Coronary artery (tissue), 2 donors: ENCODE measurements at places on chromosomes 7 and 10.

DNA sequence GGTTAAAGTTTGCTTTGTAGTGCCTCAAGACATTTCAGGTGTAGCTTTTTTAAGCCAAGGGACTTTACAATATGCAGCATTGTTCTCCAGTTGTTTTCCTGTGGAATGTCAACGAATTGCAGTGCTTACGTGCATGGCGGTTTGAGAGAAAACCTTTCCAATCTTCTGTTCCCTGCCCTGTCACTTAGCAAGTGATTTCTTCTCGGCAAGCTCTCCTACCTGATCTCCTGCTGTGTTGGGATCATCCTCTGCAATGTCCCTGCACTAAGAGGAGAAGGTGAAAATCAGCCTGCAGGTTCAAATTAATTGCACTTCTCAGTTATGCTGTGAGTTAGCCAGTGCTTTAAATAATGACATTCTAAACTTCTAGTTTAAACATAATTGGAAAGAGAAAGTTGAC is 197.6 kb upstream of the FZD1 start:
- DNase-seq: no peak

- no peak for DNase-seq
Measured at GRCh38 chr7:68006619-68007018, 1010.0 kb downstream of the TYW1 start.

DNA sequence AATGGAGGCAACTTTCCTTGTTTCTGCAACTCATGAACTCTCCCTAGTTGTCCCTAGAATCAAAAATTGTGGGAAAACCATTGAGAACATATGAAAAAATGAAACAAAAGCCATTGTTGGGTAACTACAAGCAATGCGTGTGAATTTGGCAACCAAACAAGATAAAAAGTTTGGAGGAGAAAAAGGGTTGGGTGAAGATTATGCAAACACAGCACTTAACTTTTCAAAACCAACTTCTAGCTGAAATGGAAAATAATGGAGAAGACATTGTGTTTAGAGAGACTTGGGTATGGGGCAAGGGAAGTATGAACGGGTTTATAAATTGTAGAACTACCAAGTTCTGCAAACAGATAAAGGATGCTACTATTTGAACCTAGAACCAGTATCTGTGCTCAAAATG is 89.0 kb upstream of the SVIL start:
- no peak for DNase-seq

DNA sequence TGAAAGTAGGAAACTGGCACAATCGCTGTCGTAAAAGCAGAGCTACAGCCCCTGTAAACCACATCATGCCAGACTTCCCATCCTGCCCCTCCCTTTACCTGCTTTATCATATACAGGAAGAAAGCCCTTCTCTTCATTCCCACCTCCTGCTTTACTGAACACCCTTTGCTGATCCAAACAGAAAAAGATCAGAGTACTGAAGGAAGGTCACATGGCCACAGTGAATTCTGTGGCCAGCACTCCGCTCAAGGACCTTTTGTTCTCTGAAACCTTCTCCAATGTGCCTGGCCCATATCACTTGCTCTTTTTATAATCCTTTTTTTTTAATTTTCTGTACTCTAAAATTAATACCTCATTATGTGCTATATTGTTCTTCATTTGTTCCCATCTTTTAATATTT is 108.8 kb upstream of the LRGUK start:
- no peak for DNase-seq

DNA sequence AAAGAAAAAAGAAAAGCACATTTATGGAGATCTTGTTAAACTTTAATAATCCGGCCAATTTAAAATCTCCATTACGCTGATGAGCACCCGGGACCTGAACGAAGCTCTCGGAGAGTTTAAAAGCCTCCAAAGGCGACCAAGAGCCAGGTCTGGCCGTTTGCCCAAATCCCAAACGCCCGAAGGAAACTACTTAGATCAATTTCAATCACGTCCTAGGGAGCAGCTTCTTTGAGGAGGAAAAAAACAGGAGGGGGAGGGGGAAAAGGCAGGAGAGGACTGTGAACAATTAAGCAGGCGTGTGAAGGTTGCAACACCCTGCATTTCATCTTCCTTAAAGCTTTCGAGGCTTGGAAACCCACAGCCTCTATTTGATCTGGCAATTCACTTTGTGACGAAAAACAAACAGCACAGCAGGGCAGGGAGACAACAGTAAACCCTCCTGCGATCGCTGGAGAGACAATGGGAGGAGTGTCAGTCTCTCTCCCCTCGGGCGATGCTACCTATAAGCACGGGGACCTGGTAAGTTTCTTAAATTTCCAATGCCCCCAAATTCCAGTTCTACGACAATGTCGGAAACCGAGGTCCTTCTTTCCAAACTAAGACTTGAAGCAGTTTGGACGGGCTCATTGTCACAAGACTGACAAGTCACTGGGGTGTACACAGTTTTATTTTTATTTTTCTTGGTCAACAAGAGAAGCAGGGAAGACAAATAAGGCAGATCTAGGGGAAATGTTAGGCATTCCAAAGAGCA is 1.2 kb downstream of the KLF6 start:
- DNase-seq: peak; percentile 79

DNA sequence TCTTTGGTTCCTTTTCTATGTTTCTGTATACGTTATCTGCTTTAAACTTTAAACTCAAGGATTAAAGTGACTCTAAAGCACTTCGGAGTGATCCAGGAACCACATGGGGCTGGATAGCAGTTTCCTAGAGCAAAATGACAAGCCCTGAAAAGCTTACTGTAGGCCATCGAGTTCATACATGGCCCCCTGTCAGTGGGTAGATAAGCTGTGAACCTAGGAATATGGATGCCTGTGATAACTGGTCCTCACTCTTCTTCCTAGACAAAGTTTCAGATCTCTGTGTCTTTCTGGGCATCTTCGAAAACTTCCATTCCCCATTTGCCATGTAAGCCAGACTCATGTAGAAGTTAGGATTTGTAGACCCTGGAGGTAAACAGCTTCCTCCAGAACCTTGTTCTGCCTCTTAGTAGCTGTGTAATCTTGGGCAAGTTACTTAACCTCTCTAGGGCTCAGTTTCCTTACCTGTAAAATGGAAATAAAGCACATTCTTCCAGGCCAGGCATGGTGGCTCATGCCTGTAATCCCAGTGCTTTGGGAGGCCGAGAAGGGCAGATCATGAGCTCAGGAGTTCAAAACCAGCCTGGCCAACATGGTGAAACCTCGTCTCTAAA is 49.3 kb upstream of the KMT2E start:
- DNase-seq: no peak

DNA sequence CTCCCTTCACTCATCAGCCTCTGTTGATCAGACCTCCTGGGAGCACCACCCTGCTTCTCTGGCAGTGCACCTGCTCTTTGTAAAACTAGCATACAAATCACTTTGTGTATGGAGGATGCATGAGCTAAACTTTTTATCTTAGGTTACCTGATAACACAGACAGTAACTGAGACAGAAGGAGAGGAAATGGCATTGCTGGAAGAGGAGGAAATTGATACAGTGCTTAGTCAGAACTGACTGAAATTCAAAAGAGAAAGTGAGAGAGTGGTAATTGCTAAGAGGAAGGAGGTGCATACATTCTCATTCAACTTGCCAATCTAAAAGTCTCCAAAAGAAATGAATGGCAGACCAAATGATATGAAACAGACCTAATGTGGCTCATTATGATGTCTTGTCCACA is 1120.7 kb downstream of the GATA3 start:
- no peak for DNase-seq

DNA sequence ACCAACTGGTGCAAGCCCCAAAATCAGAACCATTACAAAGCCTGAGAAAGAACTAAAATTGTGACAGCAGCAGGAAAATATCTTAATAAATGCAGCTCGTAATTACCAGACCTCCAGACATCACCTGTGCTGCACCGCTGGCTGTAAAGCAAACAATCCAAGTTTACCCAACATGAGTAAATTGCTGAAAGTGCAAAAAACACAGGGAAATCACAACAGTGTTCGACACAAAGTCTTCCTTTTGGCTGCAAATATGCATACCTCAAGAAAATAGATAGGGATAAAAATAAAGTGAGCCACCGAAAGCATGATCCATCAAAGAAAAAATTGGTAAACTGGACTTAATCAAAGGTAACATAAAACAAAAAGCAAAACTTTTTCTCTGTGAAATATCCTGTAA is 101.7 kb downstream of the SLC16A9 start:
- DNase-seq: no peak

DNA sequence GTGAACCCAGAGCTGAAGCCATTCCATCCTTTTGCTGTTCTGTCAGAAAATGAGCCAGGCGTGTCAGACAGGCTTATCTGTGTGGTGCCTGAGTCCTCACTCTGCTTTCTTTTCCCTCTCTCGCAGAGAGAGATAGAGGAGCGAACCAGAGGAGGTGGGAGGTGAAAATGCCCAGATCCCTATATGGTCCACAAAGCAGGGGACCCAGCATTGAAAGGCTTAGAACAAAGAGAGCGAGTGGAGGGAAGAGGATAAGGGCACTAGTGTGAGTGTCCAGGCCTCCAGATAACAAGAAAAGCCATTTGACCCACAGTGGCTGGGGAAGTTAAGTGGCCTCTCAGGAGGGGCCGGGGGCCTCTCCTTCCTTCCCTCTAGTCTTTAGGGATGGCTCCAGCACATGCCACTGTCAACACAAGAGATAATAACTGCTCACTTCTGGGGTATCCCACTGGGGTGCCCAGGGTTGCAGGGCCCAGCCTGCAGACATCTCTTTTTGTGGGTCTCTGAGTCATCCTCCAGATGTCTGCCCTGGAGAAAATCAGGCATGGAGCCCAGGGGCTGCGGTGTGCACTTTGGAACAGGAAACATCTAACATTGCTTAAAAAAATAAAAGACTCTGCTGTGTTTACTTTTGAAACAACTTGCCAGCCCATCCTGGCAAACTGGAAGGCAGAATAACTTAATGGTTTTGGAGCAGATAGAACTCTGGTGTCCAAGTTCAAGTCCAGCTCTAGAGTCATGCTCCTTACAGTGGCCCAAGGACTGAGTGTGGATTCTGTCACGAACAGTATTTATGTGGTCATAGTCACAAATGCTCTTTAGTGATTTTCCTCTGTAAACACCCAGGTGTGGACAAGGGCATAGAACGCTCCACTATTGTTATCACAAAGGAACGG is 189.5 kb downstream of the CXCL12 start:
- DNase-seq: peak; percentile 80

GRCh38 chr10:74206746-74207145 is 55.7 kb downstream of the ADK start:
- no peak for DNase-seq

DNA sequence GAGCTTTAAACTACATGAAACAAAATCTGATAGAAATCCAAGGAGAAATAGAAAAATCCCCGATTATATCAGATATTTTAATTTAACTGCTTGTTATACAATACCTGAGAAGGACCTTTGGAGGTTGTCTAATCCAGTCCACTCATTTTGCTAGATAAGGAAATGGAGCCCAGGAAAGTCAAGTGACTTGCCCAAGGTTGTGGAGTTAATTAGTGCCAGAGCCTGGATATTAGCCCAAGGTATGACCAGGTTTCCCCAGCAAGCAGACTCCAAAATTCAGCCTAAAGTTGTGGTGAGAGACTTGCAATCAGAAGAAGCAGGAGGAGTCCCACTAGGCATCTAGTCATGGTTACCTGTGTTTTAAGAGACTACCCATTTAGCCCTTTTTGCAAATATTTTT is 11.7 kb upstream of the EEPD1 start:
- no peak for DNase-seq

DNA sequence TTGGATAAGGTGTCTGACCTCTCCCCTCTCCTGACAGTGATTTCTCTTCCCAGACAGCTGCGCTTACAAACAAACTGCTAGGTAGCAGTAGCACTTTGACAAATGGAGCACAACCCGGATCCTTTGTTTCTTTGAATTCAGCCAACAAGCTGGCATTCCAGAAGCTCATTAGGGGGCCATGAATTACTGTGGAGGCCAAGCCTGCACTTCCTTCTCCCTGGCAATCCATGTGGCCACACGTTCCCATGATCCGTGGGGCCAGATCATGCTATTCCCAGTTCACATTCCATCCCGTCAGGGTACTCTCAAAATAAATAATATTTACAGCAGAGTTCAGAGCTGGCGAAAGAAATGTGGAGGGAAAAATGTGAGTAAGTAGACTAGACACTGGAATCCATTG is 172.4 kb downstream of the PRPF18 start:
- no peak for DNase-seq

DNA sequence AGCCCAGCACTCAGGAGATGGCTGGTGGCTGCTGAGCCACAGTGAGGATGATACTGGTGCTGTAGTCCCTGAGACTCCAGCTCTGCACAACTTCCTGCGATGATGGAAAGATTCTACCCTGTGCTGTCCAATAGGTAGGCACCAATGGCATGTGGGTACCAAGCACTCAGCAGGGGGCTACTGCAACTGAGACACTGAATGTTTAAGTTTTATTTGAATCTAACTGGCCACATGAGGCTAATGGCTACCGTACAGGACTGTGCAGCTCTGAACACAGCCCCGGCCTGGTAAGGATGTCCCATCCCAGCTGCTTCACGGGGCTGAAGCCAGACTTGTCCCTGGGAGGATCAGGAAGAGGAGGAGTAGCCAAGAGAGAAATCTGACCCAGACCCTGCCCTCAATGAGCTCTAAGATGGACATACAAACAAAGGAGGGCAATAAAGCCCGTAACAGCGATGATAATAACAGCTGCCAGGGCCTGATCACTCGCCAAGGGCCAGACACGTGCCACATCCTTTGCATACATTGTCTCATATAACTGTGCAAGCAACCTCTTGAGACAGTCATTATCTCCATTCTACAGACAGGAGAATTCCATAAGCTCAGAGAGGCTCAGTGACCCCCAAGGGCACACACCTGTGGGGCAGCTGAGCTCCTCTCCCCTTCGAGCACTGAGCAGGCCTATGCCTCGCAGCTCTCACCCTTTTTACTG is 3.8 kb downstream of the GPRIN2 start:
- peak; percentile 74 for DNase-seq

DNA sequence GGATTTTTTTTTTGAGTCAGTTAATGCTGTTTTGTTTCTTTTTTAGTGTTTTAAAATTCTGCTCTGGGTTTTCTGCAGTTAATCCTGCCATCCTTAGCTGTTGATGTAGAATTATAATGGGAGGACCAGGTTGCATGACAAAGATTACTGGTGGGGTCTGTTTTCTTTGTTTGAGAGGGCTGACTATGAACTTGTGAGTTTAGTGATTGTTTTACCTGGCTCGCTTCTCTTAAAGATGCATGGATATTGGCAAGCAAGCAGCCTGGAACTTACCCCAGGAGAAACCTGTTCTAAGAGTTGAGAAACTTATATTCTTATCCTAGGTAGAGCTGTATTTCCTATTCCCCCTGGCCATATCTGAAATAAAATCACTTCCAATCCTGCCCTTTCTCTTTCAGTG is 727.8 kb downstream of the GRM8 start:
- no peak for DNase-seq

- DNase-seq: no peak
Measured at GRCh38 chr10:38007551-38007950, 2.9 kb upstream of the ZNF33A start.
